ENCODE measurements at places on chromosomes 2 and 18. TPM values are rescaled to one million over a fixed set of nuclear protein-coding genes. Genes with fewer than 3 reads are reported as not detected.
A peak's percentile ranks its signal among the peaks of the same experiment; 100 is the strongest.

DNA sequence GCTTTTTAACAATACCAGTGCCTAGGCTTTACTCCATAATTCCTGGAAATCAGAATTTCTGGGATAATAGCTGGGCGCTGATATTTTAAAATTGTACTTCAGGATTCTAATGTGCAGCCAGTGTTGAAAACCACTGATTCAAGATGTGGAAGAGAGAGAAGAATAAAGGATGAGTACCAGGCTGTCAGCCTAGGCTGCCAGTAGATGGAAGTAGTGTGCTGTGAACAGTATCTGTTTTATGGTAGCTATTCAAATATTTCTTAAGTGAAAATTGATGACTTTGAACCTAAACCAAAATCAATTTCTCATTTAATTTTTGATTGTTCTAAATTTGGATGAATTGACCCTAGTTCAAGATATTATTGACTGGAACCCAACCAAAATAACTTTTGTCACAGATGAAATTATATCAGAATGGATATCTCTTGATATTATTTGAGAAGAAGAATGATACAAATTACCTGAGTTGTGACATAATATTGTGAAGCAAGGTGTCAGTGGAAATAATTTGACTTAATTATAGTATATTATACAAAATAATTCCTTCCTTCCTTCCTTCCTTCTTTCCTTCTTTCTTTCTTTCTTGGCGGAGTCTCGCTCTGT is 88.0 kb downstream of the COMMD1 start:
- no peak for DNase-seq

NMUR1 gene
- polyA plus RNA-seq, result 0.23 TPM

GRCh38 chr2:63676135-63676534 is 87.4 kb downstream of the MDH1 start:
- no peak for DNase-seq

GRCh38 chr2:109499566-109499965 is 114.2 kb downstream of the SEPTIN10 start:
- DNase-seq, result no peak

DNA sequence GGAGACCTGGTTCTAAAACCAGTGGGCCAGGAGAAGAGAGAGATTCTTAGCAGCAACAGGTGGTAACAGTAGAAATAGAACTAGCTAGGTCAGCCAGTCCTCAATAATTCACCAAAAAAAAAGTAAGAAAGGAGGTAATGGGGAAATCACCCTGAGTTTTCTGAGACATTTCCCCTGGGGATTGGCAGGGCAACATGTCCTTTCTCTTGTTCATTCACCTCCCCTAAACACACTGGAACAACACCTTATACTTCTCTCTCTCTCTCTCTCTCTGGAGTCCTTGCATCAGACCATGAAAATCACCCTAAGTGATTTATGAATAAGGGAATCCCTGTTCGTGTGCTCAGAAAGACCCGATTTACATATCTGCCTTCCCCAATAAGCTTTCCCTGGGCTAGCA is 64.8 kb downstream of the COX7A2L start:
- no peak for DNase-seq

POLE4 gene
- polyA plus RNA-seq, result 50.1 TPM

DNA sequence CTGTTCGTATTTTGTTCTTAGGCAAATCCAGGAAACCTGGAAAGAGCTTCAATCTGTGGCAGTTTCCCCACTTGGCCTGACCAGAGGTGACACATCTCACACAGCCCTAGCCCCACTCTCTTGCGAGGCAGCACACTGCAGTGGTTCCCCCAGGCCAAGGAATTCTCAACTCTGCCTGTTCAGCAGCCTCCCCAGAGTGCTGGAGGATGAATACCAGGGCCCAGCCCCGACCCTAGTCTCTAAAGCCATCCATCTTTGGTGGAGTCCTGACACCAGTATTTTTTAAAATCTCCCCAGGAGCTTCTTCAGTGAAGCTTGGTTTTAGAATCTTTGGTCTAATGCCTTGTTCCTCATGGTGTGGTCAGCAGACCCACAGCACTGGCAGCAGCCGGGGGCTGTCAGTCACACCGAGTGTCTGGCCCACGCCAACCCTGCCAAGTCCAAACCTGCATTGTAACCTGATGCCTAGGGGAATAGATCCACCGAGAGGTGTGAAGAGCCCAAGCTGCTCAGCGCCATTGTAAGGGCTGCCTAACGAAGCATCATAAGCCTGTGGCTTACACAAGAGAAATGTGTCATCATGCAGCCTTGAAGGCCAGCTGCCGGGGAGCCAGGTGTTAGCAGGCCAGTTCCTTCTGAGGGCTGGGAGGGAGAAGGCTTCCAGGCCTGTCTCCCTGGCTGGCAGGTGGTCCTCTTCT is 428.7 kb upstream of the ID2 start:
- no peak for DNase-seq

GRCh38 chr2:159959136-159959535 is 103.3 kb downstream of the PLA2R1 start:
- DNase-seq, result no peak

SRD5A2 gene
- not detected for polyA plus RNA-seq

PLEKHH2 gene
- 1.2 TPM for polyA plus RNA-seq

SERPINB12 gene
- polyA plus RNA-seq, result not detected

NR4A2 gene
- polyA plus RNA-seq, result 1.6 TPM

- DNase-seq, result peak; percentile 48
These were observed 197.4 kb upstream of the NCKAP5 start for GRCh38 chr2:133765658-133766057.

FAM228A gene
- 0.29 TPM for polyA plus RNA-seq

ASB18 gene
- 6.7 TPM for polyA plus RNA-seq

- no peak for DNase-seq
These were observed 256.5 kb downstream of the TGIF1 start for GRCh38 chr18:3706279-3707097.

GRCh38 chr2:104547221-104547620 is 306.7 kb upstream of the POU3F3 start:
- DNase-seq, result no peak

DNA sequence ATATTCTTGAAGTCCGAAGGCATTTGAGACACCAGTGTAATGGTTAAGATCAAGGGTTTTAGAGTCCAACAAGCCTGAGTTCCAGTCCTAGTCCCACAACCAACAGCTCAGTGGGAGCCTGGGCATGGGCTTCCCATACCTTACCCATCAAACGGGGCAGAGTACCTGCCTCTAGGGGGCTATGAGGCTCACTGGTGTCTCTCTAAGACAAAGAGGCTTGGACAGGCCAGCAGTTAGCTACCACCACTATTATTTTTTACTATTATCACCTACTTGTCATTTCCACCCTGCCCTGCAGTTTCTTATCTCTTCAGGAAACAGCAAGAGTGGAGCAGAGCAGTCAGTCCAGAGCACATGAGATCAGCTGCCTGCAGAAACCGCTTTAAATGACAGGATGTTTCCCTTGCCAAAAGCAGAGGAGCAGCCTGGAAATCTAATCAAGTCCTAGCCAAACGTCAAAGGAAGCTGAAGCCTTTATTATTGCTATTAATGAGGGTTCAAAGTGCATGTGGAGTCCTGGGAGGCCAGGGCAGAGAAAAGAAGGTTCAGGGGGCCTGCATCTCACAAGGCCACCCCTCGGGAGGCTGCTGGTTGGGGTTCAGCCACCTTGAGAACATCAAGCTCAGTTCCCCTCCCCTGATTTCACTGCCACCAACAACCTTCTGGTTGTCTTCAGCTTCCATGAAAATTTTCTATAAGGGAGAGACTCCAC is 66.6 kb downstream of the STPG4 start:
- peak; percentile 67 for DNase-seq

- DNase-seq, result no peak
These were observed 93.6 kb upstream of the SMAD2 start for GRCh38 chr18:48024009-48024512.

- DNase-seq, result no peak
These were observed 42.2 kb upstream of the CCDC68 start for GRCh38 chr18:55001394-55002024.

GATA6 gene
- polyA plus RNA-seq, result 52.6 TPM

DNA sequence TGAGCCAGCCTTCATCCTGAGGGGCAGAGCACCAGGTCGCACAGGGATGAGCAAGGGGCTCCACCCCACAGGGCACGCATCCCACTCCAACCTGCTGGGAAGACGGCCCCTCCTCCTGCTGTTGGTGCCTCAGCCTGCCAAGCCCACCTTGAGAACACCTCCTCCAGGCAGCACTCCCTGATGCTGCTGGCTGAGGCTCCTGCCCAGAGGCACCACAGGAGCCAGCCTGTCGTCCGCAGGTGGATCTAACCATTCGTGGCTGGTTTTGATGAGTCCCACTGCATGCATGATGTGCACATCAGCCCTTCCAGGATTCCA is 58.4 kb downstream of the BIN1 start:
- DNase-seq, result no peak

DNA sequence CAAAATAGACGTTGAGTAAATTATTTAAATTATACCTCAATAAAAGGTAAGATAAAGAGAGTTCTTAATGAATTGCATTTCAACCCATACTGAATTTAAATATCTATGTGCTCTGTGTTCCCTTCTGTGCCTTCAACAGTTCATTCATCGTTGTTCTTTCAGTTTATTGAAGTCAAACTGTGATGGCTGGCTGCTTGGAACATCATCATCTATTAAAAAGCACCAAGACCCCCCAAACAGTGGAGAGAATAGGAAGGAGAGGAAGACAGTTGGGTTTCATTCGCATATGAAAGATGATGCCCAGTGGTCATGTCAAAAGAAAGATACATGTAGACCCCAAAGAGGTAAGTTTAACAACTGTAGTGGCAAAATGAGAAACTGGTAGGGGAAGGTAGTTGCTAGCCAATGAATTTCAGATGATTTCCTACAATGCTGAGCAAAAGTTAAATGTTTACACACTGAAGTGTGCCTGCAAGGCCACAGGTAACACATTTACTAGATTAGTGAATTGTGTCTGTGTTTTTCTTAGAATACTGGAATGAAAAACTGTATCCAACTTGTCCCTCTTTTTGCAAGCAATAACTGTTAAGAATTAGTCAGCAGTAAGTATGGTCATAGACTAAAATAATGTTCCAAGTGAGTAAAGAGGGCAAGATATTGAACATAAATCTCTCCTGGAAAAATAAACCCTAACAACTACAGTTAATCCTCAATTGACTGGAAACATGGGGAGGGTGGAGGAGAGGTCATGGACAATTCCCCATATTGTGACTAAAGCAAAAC is 331.3 kb downstream of the KIAA1328 start:
- DNase-seq, result no peak

GRCh38 chr2:52536929-52537460 is 1230.6 kb upstream of the CHAC2 start:
- DNase-seq, result no peak

REG3A gene
- polyA plus RNA-seq, result 0.27 TPM

GRCh38 chr2:24452502-24452885 is 38.6 kb upstream of the NCOA1 start:
- DNase-seq, result no peak

All from heart left ventricle (tissue), 16 donors.